Panc1 (cell line): ENCODE measurements at places on chromosomes 13 and 19.

DNA sequence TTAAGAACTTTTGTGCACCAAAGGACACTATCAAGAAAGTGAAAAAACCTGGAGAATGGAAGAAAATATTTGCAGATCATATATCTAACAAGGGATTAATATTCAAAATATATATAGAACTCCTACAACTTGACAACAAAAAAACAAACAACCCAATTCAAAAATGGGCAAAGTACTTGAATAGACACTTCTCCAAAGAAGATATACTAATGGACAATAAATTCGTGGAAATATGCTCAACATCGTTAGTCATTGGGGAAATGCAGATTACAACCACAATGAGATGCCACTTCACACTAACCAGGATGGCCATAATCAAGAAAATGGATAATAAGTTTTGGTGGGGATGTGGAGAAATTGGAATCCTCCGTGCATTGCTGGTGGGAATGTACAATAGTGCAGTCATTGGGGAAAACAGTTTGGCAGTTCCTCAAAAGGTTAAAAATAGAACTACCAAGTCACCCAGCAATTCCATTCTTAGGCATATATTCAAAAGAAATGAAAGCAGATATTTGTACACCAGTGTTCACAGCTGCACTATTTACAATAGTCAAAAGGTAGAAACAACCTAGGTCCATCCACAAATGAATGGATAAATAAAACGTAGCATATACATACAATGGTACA, 2.2 kb upstream of the LSR start:
- DNase-seq: no peak

DNA sequence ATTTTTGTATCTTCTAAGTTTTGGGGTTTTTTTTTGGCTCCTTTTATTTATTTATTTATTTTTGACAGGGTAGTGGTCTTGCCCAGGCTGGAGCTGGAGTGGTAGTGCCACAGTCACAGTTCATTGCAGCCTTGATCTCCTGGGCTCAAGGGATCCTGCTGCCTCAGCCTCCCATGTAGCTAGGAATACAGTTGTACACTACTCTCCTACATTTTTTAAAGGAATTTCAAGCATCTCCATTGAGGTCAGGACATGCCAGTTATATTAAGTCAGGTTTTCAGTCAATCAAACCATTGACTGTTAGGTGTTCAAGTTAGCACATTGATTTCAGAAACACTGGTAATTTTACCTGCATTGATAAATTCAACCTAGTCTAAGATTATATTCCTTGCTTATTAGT, 480.5 kb upstream of the SPRY2 start:
- no peak for DNase-seq

DNA sequence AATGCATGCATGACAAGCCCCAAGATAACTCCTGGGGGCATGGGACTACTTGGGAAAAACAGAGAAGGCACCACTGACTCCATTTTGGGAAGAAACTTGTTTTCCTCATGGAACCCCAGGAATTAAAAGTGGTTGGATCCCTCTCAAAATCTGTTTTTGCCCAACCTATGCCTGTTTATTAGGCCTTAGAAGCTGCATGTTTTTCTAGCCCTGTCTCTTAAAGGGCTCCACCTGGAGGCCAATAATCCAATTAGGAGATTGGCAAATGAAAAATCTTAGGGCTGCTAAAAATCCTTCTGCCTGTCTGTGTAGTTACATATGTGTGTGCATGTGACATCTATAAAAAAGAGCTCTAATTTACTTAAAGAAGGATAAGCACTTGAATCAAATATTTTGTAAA, 26.9 kb downstream of the MED4 start:
- DNase-seq: no peak

GRCh38 chr19:5877882-5878281, 7.5 kb upstream of the FUT5 start:
- no peak for DNase-seq

DNA sequence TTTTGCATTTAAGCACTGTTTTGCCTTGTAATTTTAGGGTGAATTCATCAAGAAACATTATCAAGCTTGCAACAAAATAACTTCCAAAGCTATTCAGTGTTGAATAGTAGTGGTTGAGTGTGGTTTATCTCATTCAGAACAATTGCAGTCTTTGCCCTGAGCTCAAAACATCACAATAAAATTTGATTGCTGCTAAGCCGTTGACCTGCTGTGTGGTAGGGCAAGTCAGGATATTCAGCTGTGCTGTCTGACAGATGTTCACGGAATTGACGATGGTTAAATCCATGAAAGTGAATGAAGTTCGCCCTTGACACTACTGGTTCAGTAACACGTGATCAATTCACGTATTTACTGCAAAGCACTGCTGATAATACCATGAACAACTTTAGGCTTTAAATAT, 66.9 kb downstream of the GJA3 start:
- no peak for DNase-seq

GRCh38 chr19:55283548-55284377, at the start of gene BRSK1:
BRSK1 (plus strand) TSS chr19:55283997; CDS start chr19:55284443, 446 bp downstream.
- DNase-seq: no peak

DNA sequence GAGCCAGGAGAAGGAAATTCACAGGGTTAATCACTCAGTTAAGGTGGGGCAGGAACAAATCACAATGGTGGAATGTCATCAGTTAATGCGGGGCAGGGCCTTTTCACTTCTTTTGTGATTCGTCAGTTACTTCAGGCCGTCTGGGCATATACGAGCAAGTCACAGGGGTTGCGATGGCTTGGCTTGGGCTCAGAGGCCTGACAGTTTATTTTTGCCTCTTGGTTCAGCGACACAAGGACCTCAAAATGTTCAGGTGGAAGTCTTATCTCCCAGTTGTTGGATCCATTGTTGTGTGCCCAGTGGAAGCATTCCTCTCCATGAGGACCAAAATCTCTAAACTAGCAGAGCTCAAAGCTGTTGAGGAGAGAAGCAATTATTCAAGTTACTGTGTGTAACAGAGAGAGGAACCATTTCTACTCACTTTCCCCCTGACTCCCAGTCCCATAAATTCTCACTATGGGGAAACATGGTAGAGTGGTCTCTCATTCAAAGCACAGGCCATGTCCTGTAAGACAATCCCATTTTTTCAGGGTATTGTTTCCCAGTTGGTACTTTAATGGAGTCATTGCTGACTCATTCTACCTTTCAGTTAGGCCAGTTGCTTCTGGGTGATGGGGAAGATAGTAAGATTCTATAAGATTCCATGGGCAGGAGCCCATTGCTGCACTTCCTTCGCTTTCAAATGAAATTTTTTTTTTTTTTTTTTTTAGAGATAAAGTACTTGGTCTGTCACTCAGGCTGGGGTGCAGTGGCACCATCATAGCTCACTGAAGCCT, 8.8 kb upstream of the COX7A1 start:
- DNase-seq: no peak

DNA sequence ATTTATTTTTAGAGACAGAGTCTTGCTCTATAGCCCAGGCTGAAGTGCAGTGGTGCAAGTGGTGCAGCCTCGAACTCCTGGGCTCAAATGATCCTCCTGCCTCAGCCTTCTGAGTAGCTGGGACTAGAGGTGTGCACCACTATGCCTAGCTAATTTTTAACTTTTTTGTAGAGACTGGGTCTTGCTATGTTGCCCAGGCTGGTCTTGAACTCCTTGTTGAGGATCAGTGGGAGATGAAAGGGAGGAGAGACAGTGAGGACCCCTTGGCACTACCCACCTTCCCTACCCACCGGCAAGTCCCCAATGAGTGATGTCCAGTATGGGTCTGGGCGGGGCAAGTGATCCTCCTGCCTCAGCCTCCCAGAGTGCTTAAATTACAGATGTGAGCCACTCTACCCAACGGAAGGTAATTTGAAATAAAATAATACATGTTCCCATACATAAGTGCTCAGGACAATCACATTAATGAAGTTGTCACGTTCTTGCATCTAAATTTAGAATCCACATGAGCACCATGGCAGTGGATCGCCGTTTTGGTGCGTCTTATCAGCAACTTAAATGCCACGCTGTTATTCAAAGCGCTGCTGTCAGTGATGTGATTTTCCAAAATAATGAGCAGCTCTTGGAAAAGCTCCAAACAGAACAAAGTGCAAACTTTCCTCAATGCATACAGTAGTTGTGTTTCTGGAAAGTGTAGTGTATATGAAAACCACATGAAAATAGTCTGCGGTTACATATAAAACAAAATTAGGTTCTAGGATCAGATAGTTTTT, 5.9 kb upstream of the ARL11 start:
- DNase-seq: no peak

DNA sequence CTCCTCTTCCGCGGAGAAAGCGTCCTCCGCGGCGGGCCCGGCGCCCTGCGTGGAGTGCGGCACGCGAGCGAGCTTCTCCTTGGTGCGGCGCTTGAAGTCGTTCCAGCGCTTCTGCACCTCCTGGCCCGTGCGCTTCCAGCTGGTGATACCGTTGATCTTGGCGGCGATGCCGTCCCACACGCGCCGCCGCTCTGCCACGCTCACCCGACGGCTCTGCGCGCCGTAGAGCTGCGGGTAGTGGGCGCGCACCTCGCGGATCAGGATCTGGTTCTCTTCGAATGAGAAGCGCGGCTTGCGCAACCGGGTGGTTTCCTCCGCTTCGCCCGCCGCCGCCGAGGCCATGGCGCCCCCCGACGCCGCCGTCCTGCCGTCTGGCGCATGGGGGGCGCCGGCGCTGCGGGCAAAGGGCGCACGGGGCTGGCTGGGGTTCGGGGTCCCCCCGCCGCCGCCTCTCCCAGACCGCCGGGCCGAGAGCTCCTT, 941 bp downstream of the MYPOP start:
- no peak for DNase-seq

- no peak for DNase-seq
These were observed 99.0 kb downstream of the ARHGEF7 start for GRCh38 chr13:111213964-111214726.

DNA sequence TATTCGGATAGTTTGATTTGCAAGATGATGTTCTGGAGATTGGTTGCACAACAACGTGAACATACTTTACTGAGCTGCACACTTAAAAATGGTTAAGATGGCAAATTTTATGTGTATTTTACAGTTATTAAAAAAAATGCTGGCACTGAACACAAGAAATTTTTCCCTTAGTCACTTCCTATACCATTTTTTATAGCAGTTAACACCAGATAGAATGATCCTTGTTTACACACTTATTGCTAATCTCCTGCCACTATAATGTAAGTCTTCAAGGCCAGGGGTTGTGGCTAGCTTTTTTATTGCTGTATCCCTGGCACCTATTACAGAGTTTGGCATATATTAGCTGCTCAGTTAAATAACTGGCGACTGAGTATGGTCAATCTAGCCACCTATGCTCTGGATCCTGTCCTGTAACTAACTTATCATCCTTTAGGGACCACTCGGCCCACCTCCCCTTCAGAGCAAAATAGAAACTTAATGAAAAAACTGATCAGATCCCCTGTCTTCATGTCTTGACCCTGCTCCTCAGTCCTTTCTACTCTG, 2.0 kb upstream of the EBPL start:
- DNase-seq: no peak

GRCh38 chr13:46389457-46390451, 2.7 kb upstream of the RUBCNL start:
- no peak for DNase-seq

GRCh38 chr13:94333131-94333820, 146.2 kb downstream of the DCT start:
- DNase-seq: no peak

DNA sequence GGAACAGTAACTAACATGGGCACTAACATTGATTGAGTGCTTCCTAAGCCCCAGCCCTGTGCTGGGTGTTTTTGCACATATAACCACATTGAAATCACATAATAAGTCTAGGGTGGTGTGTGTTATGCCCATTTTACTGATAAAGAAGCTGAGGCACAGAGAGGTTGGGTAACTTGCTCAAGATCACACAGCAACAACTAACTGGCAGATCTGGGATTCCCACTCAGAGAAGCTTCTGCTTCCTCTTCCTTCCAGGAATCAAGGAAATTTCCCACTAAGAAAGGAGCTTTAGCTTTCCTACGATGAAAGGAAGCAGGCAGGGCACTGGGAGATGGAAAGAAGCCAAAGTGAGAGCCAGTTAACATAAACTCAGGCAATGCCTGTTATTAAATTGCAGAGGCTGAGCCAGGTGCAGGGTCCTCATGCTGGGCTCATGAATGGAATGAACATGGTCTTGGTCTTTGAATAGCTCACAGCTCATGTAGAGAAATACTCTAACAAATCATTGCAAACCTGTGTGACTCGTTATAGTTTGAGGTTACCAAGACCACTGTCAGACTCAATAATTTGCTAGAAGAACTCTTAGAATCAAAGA, 10.1 kb downstream of the SSC5D start:
- no peak for DNase-seq

DNA sequence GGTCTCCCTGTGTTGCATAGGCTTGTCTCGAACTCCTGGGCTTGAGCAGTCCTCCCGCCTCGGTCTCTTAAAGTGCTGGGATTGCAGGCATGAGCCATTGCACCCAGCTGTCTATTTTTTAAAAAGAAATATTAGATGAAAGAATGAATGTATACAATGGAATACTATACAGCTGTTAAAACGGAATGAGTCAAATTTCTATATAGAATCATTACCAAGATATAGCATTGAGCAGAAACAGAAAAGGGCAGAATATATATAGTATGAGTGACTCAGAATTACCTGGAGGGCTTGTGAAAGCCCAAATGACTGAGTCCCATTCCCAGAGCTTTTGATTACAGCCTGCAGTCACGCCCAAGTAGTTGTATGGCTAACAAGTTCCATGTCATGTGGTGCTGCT, 4.4 kb downstream of the DACT3 start:
- DNase-seq: no peak

DNA sequence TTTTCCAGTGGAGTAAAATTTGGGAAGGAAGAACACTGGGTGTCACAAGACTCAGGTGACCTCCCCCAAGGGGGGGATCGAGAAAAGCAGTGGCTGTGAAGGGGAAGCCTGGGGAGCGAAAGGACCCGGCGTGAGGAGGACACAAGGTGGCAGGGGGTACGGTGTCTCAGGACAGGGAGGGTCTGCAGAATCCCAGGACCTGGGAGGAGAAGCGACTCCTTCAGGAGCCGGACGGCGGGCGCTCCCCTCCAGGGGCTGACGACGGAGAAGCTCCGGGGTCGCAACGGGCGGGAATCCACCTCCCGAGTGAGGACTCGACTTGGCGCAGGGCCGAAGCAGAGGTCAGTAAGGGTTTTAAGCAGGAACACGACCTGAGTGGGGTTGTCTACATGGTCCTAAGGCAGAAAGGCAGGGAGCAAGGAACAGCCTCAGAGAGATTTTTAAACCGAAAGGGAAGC, 529 bp downstream of the ZNF836 start:
- DNase-seq: no peak

- DNase-seq: no peak
These were observed 122.9 kb downstream of the MYO16 start for GRCh38 chr13:108752276-108752675.

- no peak for DNase-seq
These were observed 20.3 kb upstream of the GPR32 start for GRCh38 chr19:50750010-50750409.

DNA sequence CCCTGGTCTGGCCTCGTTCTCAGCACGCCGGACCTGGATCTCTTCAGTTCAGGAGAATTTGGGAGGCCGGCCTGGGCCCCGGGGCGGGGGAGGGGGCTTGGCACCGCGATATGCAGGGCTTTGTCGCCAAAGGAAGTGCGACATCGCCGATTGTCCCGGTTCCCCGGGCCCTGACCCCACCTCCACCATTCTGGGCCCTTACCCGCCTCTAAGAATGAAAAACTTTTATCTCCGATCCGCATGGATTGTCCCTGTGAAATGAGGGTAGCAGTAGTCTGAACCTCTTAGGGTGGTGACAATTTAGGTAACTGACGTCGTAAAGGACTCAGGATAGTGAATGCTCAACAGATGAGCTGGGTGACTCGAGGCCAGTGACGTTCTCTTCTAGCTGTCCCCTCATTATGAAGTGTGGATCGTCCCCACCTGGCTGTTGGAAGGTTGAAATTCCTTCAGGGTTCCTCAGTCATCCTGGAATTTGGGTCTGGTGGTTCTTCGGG, 650 bp downstream of the DDA1 start:
- no peak for DNase-seq
